ENCODE measurements at places on chromosomes 4 and X.

GRCh38 chr4:90718931-90719330, 591.7 kb downstream of the CCSER1 start:
- DNase-seq = peak; percentile 0

- DNase-seq = no peak
Observed at GRCh38 chrX:121151293-121151692, 103.9 kb downstream of the GLUD2 start.

- no peak for DNase-seq
Observed at GRCh38 chr4:55253948-55254593, 92.0 kb upstream of the SRD5A3 start.

- DNase-seq = no peak
Observed at GRCh38 chr4:134463771-134464170, 262.2 kb upstream of the PABPC4L start.

- DNase-seq = no peak
Observed at GRCh38 chr4:154120690-154121345, 331.9 kb upstream of the SFRP2 start.

GRCh38 chr4:120318196-120318846, 251.7 kb upstream of the MAD2L1 start:
- no peak for DNase-seq

- DNase-seq = no peak
Observed at GRCh38 chrX:2484256-2484655, 16.5 kb downstream of the DHRSX start.

DNA sequence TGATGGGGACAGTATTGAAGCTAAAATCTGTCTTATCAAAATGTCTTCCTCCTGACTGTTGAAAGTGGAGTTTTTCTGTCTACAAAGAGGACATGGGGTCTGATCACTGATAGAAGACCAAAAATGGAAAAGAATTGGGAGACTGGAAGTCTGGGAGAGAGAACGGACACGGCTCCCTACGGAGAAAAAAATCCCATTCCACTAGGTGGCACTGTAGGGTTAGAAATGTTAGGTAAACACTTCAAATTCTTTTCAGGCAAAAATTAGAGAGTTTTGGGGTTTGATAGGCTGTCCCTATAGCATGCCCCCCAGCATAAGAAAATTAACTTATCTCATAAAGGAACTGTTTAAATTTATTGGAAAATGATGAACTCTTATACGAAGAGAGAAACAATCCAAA, 200.5 kb downstream of the FAM133A start:
- DNase-seq = peak; percentile 4

- no peak for DNase-seq
Observed at GRCh38 chrX:53732797-53733196, 46.3 kb upstream of the HUWE1 start.

DNA sequence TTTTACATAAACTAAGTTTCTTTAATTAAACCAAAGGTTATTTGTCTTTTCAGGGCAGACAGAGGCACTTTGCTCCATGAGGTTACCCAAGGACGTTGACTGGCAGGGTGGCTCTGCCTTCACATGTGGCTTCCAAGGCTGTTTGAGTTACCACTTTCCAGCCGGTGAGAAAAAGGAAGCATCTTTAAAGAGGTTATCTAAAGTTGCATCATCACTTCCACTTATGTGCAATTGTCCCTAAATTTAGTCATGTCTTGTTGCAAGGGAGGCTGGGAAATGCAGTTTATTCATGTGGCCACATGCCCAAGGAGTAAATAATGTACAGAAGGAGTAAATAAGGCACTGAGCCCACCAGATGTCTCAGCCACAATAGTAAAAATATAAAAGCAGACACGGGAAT, 29.0 kb upstream of the RAP1GDS1 start:
- no peak for DNase-seq

- DNase-seq = no peak
Observed at GRCh38 chrX:71668248-71668595, 876 bp downstream of the LOC101059915 start.

GRCh38 chr4:89410687-89411086, 103.1 kb upstream of the GPRIN3 start:
- DNase-seq = no peak

DNA sequence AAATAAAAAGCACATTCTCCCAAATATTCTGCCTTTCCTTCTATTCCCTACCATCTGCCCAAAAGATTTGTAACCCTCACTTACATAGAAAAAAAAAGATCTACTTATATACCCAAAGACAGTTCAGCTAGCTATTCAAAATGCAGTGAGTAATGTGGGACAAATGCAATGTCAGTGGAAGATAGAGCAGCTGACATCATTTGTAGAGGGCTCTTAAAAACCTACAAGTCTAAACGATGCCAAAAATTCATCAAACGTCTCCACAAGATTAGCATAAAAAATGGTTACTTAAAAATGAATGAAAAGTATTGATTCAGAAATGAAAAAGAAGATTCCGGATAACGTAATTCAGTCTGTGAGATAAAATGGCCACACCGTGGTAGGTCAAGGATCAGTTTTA, 96.5 kb downstream of the ASB9 start:
- no peak for DNase-seq

DNA sequence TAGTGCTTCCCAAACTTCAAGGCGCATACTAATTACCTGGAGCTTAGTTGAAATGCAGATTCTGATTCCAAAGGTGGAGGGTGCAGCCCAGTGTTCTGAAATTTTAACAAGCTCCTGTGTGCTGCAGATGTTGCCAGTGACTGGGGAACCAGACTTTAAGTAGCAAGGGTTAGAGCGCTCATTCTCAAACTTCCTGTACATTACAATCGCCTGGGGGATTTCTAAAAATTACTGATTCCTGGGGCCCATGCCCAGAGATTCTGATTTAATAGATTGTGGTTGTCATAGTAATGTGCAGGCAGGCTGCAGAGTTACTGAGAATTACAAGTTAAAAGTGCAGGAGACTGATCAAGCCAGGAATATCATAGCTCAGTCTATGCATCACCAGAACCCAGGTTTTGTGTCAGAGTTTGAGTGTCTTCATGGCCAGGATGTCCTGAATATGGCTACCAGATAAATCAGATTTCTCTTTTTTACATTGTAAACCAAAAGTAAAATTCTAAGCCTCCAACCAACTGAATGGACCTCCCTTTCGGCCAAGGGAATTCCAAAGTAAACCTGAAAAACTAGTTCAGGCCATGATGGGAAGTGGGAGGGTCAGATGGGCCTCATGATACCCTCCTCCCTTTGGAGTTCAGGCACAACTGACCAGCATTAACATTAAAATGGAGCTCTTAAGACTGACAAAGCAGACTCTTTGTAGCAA, 121.6 kb downstream of the ATXN3L start:
- DNase-seq = no peak

- DNase-seq = no peak
Observed at GRCh38 chrX:44431194-44431593, 87.7 kb upstream of the EFHC2 start.

GRCh38 chrX:30027636-30028035, 187.7 kb upstream of the MAGEB2 start:
- DNase-seq = no peak

- no peak for DNase-seq
Observed at GRCh38 chr4:188778905-188779304, 639.7 kb downstream of the TRIML1 start.

- DNase-seq = no peak
Observed at GRCh38 chrX:7390441-7390840, 242.5 kb upstream of the PUDP start.

- DNase-seq = no peak
Observed at GRCh38 chr4:187235456-187236170, 512.0 kb upstream of the FAT1 start.

DNA sequence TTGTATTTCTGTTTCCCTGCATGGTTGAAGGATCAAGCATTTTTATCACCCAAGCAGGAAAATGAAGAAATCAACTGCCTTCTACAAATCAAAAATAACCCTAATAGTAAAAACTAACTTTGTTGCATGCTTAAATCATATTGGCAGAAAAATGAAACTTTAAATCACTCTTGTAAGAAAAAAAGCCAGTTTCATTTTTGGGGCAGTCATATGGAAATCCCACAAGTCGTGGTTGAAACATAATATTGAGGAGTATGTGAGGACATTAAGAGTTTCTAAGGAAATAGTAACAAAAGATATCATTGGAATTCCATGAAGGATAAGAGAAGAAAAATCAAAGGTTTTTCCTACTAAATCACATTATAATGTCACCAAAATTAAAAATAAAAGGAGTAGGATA, 8.4 kb downstream of the TEC start:
- no peak for DNase-seq

- DNase-seq = no peak
Observed at GRCh38 chrX:16838202-16839066, 31.7 kb downstream of the RBBP7 start.

GRCh38 chr4:145012841-145013240, 85.2 kb downstream of the ANAPC10 start:
- no peak for DNase-seq

Measured in NCI-H345 (cell line).